Gastroesophageal sphincter (tissue), 4 donors: ENCODE measurements at places on chromosomes 5 and 9.

DNA sequence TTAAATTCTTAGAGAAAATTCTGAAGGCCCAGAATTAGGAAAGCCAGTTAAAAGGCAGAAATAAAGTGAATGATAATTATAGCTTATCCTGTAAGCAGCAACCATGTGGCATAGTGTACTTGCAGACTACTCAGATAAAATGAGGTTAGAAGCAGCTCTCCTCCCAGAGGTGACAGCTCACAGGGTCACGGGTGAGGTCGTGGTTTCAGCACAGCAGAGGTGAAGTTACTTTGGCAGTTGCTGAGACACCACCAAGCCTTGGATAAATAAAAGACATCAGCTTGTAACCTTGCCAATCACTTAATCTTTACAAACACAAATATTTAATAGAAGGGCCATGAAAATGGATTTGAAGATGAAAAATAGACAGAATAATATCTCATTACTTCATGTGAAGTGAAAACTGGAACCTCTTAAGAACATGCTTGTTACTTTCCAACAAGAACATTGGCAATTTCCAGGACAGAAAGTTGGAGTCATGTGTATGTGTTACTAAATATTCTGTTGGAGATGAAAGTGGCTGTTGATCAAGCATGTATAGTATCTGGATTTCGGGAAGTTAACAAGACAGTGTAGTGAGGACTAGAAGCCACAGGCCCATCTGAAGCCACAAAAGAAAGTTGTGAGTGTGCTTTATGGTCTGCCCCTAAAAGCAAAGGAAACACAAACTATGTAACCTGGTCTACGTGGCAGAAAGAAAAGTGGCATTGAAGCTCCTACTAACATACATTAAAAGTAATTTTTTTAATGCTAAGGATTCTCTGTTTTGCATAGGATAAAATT lies 134.4 kb downstream of the ERCC6L2 start:
- ATAC-seq = no peak

GRCh38 chr5:167853421-167853820 lies 438.0 kb upstream of the WWC1 start:
- no peak for ATAC-seq

DNA sequence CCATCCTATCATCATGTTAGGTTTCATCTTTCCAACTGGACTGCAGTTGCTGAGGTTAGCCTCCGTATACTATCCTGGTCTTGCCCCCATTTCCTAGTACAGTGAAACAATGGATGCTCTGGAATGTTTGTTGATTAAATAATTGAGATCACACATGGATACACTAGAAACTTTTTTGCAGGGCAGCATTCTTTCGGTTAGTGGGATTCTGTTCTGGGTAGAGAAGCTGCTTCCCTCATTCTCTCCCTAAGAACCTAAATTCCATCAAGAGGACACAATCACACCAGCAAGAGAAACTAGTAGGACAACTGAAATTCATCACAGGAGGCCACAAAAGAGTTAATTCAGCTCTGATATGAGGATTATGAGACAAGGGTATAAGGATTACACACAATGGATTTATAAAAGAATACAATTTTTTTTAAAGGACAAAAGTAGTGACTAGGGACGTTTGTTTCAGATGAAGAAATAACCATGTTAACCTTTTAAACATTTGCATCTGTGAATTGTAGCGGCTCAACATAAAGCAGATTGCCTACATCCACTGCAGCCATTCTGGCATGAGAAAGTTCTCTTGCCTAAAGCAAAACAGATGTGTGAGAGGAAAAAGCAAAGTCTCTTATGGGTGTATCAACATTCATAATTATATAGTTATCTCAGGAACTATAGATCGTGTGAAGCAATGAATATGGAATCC lies 162.7 kb upstream of the LHFPL2 start:
- no peak for ATAC-seq

- no peak for ATAC-seq
These were observed 4.9 kb downstream of the GMCL2 start for GRCh38 chr5:178182158-178182876.

GRCh38 chr5:19626211-19626610 lies 361.8 kb downstream of the CDH18 start:
- ATAC-seq = no peak

DNA sequence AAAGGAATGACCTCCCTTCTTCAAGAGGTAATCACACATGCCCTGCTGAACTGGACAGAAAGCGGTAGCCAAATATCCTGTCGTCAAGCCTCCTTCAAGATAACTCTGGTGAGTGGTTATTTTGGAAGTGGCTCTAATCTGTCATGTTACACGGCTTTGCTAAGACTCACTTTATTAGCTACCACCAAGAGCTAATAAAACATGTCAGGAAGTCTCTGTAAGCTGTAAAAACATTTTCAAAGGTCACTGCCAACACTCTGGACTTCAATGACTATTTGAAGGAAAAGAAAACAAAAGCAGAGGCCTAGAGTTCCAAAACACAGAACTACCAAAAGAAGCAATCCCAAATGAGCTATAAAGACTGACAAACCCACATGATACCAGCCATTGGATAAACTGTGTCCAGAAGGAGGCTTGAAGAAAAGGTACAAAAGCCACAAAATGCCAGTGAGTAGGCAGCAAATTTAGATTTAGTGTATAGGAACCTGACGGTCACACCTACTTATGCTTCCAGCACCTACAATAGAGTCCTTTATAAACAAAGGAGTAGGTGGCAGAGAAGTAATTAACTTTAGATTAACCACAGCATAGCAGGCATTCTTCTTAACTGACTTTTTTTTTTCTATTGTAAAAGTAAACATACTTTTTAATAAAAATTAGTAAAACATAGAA lies 97.3 kb upstream of the EQTN start:
- peak; percentile 22 for ATAC-seq

- no peak for ATAC-seq
These were observed 13.7 kb upstream of the KIF4B start for GRCh38 chr5:154999865-155000264.

DNA sequence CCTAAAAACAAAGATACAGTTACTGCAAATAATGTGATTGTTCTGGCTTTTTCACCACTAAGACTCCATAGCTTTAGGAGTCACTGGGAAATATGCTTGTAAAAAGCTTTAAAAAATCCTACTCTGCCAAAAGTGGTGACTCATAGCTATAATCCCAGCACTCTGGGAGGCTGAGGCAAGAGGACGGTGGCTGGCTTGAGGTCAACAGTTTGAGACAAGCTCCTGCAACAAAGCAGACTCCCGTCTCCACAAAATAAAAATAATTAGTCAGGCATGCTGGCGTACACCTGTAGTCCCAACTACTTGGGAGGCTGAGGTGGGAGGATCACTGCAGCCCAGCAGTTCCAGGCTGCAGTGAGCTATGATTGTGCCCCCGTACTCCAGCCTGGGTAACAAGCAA lies 406.4 kb downstream of the HTR1A start:
- ATAC-seq = no peak

DNA sequence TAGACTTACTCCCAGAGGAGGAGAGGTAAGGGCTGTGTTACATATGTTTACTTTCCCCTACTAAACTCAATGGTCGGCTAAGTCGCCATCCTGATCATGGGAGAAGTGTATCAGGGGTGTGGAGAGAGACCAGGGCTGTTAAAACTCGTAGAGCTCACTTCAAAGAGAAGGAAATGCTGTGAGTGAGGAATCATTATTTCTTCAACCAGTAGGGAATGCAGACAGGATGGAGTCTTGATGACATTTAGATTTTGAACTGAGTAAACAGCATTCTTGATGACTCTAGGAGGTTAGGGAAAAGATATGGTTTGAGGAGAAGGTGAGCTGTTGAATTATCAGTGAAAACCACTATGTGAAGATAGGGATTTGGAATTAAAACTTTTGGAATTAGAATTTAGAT lies 17.3 kb downstream of the RECK start:
- no peak for ATAC-seq

- peak; percentile 91 for ATAC-seq
These were observed 98.5 kb downstream of the SNX18 start for GRCh38 chr5:54616031-54616430.

DNA sequence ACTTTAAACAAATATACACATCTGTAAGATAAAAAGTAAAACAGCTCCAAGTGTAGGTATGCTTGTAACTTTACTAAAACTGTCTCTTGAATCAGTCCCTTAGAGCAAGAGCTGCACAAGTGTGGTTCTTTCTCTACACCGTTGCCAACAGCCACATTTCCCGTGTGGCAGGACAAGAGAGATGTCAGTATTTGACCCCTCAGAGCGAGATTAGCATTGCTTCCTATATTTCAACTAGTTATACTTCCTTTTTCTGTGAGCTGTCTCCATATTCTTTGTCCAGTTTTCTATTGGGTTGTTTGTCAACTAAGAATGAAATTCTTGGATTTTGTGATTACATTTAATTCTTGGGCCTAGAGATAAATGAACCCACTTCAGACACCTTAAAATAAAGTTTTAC lies 8.0 kb downstream of the PLIN2 start:
- no peak for ATAC-seq
